ENCODE measurements at places on chromosomes 12 and 14. TPM values are rescaled to one million over a fixed set of nuclear protein-coding genes. Genes with fewer than 3 reads are reported as not detected.

Gene MSRB3
- total RNA-seq = 30.1 TPM

Gene PGF
- total RNA-seq = 92.6 TPM

Gene DTX1
- not detected for total RNA-seq

Gene AICDA
- total RNA-seq = not detected

Gene CLEC4C
- total RNA-seq = not detected

Gene ASCL1
- total RNA-seq = not detected

Gene ENDOU
- total RNA-seq = not detected

Gene PRPH
- not detected for total RNA-seq

Gene FOXA1
- total RNA-seq = 0.39 TPM

Gene ACRBP
- 0.27 TPM for total RNA-seq

Gene NEK9
- total RNA-seq = 20.7 TPM

Gene EDDM3A
- total RNA-seq = not detected

Gene LTBP2
- 138 TPM for total RNA-seq

Gene COX8C
- not detected for total RNA-seq

Gene TAS2R50
- total RNA-seq = 0.20 TPM

Gene ITPK1
- total RNA-seq = 29.9 TPM

Gene PPP1R1A
- total RNA-seq = not detected

Gene SRRM4
- total RNA-seq = not detected

Gene FAM181A
- not detected for total RNA-seq

Gene MANSC1
- 31.1 TPM for total RNA-seq

Gene GLT1D1
- not detected for total RNA-seq

Gene KCNH3
- total RNA-seq = not detected

Gene HOMEZ
- total RNA-seq = 5.9 TPM

Gene PPFIA2
- total RNA-seq = not detected

Gene AQP6
- total RNA-seq = not detected

Gene TNS2
- 34.9 TPM for total RNA-seq

Gene PTHLH
- total RNA-seq = not detected

Gene AMN
- not detected for total RNA-seq

Gene HELB
- 0.64 TPM for total RNA-seq

Gene GARIN6
- not detected for total RNA-seq

All from mammary microvascular endothelial cell (primary cell).